ENCODE measurements at places on chromosomes 7 and 10.

- no peak for DNase-seq
Observed at GRCh38 chr10:102327641-102328040, 67.9 kb upstream of the NFKB2 start.

GRCh38 chr10:68153473-68154210, 44.4 kb downstream of the MYPN start:
- DNase-seq: peak; percentile 4

- no peak for DNase-seq
Observed at GRCh38 chr7:147650991-147651390, 939.6 kb upstream of the C7orf33 start.

DNA sequence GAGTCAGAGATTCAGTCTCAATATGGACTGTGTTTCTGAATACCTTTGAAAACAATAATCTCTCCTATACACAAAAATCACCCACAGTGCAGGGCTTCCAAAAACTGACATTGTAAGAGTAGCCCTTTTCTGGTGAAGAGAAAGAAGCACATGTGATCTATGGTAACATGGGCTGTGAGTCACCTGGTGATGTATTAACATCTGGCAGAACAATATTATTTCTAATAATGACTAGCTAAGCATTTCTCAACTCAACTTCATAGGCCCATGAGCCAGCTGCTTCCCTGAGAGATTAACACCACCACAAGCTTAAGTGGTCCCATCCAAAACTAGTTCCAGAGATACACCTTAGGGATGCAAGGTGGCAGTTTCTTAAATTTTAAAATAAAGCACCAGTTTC, 331.0 kb upstream of the NRP1 start:
- DNase-seq: no peak

DNA sequence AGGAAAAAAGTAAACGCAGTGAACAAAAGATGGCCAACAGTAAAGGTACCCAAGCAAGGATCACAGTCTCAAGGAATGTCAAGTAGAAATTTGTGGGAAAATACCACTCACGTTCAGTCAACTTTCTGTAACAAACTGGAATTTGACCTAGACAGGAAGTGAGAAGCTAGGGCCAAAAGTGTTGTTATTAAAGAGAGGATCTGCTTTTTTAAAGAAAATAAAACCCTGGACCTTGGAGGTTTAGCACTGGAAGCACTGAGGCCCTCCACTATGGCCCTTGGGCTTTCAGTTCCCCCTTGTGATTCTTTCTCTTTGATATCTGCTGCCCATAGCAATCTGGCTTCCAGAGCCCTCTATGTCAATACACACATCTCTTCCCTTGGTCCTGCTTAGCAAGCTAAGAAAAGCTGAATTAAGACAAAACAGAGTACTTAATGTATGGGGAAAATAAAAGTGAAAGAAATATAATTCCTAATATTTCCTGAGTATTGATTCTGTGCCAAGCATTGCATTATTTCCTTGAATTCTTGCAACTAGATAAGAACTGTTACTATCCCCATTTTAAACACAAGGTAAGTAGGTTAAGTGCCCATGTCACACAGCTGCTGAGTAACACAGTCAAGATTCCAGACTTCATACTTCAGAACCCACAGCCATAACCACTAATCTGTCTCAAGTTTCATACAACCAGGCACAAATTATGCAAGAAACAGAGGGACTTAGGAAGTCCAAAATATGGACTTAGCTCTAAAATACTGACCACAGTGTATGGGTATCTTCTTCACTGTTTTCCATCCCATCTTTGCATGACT, 2.6 kb upstream of the ZNF438 start:
- DNase-seq: peak; percentile 32
